NCI-H226 (cell line): ENCODE measurements at places on chromosomes 11 and 22.

GRCh38 chr11:8574798-8575197 lies 19.2 kb downstream of the STK33 start:
- DNase-seq, result no peak

- DNase-seq, result no peak
Measured at GRCh38 chr22:37386441-37386840, 40.8 kb downstream of the ELFN2 start.

DNA sequence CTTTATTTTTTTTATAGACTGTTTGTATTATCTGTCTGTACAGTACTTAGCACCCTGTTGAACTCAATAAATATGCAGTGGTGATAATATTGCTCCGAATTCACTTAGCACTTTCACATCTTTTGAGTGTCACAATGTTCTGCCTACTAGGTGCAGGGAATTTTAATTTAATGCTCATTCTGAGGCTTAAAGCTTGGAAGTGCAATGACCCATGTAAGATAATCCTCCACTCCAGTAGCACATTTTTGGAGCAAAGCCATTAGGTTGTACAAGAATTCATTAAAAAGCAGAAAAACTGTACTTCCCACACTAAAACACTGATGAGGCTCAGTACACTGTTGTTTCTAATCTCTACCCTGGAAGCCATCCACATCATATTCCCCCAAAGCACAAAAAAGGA lies 255.3 kb upstream of the MTNR1B start:
- no peak for DNase-seq

- no peak for DNase-seq
Measured at GRCh38 chr11:119807841-119808240, 78.8 kb upstream of the NECTIN1 start.

GRCh38 chr11:60994541-60995080 lies 23.1 kb downstream of the CD6 start:
- no peak for DNase-seq

- no peak for DNase-seq
Measured at GRCh38 chr11:132078264-132079076, 708.1 kb downstream of the NTM start.

- no peak for DNase-seq
Measured at GRCh38 chr11:43712676-43713075, 32.1 kb downstream of the HSD17B12 start.

GRCh38 chr22:25161017-25161915 lies 38.4 kb upstream of the CRYBB3 start:
- DNase-seq, result no peak

- DNase-seq, result no peak
Measured at GRCh38 chr11:134503100-134503499, 91.1 kb upstream of the B3GAT1 start.

DNA sequence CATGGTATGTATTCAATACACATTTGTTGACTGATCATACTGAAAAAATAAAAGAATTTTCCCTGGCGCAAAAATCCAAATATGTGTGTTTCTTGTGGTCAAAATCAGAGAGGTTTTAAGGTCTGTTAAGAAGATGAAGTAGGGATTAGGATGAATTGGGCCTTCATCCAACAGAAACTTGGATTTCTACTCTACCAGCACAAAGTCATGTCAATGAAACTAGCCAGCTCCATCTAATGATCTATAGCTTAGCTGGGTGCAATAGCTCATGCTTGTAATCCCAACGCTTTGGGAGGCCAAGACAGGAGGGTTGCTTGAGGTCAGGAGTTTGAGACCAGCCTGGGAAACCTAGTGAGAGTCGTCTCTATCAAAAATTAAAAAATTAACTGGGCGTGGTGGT lies 65.5 kb downstream of the USP35 start:
- no peak for DNase-seq

DNA sequence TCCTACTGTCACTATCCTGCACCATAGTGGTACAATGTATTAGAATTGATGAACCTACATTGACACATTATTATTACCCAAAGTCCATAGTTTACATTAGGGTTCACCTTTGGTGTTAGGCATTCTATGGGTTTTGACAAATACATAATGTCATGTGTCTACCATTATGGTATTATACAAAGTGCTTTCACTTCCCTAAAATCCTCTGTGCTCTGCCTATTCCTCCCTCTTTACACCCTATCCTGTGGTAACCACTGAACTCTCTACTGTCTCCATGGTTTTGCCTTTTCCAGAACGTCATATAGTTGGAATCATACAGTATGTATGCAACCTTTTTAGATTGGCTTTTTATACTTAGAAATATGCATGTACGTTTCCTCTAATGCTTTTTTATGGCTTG lies 51.5 kb downstream of the CCDC15 start:
- DNase-seq, result no peak

- peak; percentile 67 for DNase-seq
Measured at GRCh38 chr11:72789493-72790131, 4.2 kb downstream of the STARD10 start.

DNA sequence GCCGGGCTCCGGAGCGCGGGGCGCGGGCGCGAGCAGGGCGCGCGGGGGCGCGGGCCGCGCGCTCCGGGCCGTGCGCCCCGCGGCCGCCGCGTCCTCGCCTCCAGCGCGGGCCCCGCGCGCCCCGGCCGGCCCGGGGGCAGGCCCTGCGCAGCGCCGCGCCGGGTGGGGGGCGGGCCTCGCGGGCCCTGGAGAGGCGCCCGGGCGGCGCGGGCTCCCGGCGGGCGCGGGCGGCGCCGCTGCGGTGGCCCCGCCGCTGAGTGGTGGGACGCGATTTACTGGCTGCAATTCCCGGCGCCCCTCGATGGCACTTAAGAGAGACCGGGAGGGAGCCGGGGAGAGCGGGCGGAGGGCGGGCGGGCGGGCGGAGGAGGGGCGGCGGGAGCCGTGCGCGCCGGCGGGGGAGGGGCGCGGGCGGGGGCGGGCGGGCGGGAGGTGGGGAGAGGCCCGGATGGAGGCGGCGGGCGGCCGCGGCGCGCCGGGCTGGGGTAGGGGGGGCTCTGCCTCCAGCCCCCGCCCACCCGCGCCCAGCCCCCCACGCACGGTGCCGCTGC lies 73.2 kb upstream of the TCF20 start:
- no peak for DNase-seq

GRCh38 chr11:72235351-72236057 lies 8.5 kb downstream of the PHOX2A start:
- DNase-seq, result no peak

- peak; percentile 72 for DNase-seq
Measured at GRCh38 chr11:9219572-9219971, 45.6 kb downstream of the DENND5A start.

DNA sequence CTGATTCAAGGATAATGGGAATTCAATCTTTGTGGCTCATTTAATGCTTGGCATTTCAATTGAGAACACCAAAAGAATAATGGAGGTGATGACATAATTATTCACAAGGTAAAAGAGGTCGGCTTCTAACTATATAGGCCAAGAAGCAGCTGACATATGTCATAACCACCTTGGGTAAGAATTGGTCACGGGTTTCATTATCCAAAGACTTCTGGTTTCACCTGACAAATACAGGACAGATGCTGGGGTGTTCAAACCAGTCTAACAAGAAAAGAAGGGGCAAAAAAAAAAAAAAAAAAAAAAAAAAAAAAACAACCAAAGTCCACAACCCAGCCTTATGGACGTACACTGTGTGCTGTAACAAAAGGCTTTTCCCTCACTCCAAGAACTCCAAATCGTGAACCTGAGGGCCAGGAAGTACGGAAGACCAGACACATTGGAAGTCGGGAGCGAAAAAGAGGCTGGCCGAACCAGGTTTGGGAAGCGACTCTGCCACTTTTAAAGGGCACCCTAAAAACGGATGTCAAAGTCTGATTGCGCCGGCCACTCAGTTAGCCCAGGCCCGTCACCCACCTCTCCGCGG lies 385 bp downstream of the HARBI1 start:
- DNase-seq, result no peak

- DNase-seq, result no peak
Measured at GRCh38 chr11:2207773-2208621, 36.4 kb upstream of the TH start.

- DNase-seq, result no peak
Measured at GRCh38 chr11:66548041-66548440, 1.3 kb downstream of the ACTN3 start.

- DNase-seq, result no peak
Measured at GRCh38 chr11:72767203-72768062, 15.2 kb upstream of the ARAP1 start.

GRCh38 chr11:116442238-116442752 lies 330.5 kb downstream of the BUD13 start:
- DNase-seq, result no peak

DNA sequence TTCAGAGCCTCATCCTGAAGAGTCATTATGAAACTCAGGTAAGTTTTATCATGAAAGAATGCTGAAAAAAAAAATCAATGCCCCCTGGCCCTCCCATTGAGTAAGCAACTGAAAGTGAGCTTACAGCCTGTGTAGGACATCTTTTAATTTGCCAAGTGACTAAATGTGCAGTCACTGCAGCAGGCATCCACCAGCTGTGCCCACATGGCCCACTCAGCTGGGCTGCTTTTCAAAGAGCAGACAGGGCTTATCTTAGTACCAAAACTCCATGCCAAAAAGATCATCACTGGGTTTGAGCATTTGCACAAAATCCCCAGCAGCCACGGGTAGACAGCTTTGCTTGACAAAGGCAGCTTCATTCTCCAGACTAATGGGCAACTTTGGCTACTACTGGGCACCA lies 709.7 kb downstream of the NTM start:
- no peak for DNase-seq

- no peak for DNase-seq
Measured at GRCh38 chr11:107259811-107260221, 197.8 kb downstream of the CWF19L2 start.

DNA sequence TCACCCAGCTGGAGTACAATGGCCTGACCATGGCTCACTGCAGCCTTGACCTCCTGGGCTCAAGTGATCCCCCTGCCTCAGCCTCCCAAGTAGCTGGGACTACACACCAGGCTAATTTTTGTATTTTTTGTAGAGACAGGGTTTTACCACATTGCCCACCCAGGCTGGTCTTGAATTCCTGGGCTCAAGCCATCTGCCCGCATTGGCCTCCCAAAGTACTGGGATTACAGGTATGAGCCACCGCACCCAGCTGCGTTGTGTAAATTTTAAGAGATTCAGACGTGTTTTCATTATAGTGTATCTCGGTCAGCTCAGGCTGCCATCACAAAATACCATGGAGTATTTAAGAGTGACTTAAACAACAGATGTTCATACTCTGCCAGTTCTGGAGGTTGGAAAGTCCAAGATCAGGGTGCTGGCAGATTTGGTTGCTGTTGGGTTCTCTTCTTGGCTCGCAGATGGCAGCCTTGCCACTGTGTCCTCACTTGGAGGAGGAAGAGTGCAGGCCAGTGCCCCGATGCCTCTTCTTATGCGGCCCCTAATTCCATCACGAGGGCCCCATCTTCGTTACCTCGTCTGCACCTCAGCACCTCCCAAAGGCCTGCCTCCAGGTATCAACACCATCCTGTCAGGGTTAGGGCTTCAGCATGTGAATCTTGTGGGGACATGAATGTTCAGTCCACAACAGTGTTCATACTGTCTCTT lies 32.6 kb upstream of the PARVB start:
- no peak for DNase-seq

- DNase-seq, result no peak
Measured at GRCh38 chr11:1975185-1975584, 22.5 kb downstream of the H19 start.

GRCh38 chr11:119371778-119372182 lies 9.7 kb downstream of the USP2 start:
- no peak for DNase-seq

DNA sequence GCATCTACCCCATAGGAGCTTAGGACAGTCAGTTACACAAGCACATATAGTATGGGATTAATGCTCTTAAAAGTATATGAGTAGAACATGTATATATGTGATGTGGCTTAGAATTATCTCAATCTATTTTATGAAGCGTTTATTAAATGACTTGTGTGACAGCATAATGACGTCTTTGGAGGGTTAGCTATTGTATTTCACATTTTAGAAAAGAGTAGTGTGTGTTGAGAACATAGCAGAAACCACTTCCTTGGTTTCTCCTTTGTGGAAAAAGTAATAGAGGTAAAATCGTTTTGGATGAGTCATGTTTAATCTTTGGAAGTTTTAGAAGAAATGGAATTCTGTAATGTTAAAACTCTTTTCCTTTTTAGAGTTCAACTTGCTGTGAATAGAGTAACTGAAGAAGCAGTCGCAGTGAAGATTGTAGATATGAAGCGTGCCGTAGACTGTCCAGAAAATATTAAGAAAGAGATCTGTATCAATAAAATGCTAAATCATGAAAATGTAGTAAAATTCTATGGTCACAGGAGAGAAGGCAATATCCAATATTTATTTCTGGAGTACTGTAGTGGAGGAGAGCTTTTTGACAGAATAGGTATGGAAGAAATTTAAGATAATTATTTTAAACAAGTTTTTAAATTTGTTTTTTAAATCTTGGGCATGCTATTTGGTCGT lies 2.4 kb downstream of the CHEK1 start:
- DNase-seq, result no peak

- DNase-seq, result no peak
Measured at GRCh38 chr11:19711911-19712280, 741 bp upstream of the NAV2 start.

DNA sequence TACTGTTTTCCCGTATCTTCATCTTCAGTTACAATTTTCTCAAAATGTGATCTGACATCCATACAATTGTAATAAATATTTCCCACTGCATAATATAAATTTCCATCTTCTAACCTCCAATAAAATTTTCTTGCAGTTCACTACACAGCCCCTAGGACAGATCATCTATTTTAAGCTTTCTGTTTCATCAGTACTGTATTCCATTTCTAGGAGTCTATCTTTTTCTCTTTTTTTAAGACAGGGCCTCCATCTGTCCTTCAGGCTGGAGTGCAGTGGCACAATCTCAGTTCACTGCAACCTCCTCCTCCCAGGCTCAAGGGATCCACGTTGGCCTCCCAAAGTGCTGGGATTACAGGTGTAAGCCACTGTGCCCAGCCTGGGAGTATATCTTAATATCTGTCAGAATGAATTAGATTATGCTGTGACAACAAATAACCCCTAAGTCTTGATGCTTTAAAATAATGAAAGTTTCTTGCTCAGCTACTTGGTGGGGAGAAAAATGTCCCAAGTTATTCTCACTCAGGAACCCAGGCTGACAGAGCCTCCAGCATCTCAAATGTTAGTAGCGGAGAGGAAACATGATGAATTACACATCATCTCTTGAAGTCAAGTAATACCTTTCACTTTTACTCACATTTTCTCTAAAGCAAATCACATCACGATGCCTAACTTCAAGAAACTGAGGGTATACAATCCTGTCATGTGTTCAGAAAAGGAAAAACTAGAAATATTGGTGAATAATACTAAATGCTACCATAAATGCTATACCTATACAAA lies 92.2 kb downstream of the BUD13 start:
- no peak for DNase-seq
